ENCODE measurements at places on chromosomes 1 and 21.

GRCh38 chr1:4681026-4681425 lies 26.6 kb downstream of the AJAP1 start:
- no peak for DNase-seq

GRCh38 chr1:101004670-101005069 lies 20.9 kb downstream of the DPH5 start:
- peak; percentile 33 for DNase-seq

DNA sequence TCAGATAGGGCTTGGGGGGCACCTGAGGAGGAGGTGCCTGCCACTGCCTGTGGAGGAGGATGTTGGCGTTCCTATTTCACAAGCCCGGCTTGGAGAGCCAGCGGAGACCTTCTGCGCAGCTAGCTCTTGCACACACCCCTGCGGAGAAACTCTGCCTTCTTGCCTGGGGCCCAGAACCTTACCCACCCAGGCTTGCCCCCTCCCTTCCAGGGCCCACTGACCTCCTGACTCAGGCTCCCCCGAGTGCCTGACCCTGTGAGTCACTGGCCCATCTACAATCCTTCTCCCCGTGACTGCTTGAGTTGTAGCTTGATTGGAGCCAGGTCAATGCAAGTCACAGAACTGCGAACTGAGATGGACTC lies 3.4 kb downstream of the HES2 start:
- DNase-seq = no peak

DNA sequence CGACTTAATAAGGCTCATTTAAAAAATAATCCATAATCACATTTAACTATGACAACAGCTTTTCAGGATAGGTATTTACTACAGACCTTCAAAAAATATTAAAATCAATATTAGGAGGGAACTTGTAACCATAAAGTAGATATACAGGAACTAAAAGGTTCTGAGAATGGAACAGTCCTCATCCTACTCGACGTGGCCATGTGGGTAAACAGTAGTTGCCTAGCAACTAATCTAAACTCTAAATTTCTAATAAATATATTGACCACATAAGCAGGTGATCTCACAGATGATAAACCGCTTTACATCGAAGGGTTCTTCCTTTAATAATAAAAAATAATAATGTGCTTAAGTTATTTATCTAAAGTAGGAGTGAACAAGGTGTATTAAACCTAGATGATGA lies 7.9 kb downstream of the AKT3 start:
- no peak for DNase-seq

GRCh38 chr1:3119725-3120124 lies 50.7 kb downstream of the PRDM16 start:
- no peak for DNase-seq

GRCh38 chr21:14383596-14384180 lies 742 bp upstream of the HSPA13 start:
- no peak for DNase-seq

DNA sequence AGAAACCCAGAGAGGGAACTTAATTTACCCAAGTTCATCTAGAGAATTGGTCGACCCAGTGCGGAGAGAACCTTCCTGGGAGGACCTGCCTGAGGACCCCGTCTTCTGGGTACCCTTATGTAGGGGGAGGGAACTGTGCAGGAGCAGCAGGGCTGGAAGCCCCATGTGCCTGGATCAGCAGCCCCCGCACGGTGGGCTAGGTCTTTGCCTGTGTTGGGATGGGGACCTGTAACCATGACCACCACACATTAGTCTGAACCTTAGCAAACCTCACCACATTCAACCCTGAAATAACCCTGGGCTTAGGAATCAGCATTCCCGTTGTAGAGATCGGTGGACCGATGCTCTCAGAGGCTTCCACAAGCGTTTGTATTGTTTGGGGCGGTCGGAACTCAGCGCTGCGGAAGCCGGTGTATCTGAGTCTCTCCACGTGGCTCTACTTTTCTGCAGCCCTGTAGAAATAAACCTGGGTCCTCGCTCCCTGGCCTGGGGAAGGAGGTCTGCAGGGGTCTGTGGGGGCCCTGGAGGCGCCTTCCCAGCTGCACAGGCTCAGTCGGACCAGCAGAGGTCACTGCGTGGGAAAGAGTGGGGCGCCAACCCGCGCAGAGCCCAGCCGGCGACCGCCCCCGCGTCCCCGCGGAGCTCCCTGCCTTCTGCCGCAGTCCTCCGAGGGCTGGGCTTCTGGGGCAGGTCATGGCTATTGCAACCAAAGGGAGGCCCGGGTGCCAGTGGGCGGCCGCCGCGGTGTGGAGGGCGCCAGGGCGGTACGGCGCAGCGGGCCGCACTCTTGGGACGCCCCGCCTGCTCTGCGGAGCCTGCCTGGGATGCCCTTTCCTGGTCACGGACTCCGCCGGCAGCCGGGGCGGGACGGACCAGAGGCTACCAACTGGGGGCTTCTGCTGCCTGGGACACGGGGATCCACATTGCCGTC lies 36.2 kb upstream of the KCNA10 start:
- DNase-seq = peak; percentile 21

DNA sequence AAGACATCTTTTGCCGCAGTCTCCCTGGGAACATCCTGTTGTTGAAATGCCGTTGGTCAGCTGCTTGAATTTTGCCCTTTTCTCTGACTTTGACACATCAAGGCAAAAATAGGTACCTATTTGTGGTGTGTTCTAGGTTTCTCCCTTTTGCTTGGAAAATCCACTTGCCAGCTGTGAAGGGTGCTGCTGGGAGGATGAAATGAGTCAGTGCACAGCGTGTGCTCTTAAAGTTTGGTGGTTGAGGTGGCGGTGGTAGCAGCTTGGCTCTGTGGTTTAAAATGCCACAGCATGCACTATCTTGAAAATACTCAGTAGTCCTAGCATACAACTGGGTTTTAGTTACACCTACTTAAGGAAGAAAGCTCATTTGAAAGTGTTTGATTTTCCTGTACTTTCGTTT lies 183.8 kb downstream of the DHRS3 start:
- peak; percentile 12 for DNase-seq

GRCh38 chr1:44408212-44408582 lies 3.1 kb downstream of the RNF220 start:
- no peak for DNase-seq

- DNase-seq = no peak
Observed at GRCh38 chr1:159826441-159827101, at the start of gene SLAMF8. SLAMF8 (plus strand) TSS chr1:159826873; CDS start chr1:159826899, 26 bp downstream.

DNA sequence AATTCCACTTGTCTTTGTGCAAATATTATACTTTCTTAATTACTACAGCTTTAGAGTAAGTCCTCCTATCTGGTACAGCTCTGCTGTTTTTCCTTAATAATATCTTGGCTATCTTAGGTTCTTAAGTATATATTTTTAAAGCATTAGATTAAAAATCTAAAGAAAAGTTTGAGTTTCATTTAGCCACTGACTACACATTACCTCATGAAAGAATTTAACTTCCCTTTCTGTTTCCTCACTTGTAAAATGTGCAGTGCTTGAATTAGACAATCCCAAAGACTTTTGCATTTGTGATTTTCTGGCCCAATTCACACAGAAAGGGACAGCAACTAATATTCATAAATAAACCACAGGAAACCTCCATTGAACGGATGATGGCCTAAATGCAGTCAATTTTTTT lies 126.4 kb upstream of the SAMSN1 start:
- DNase-seq = no peak

GRCh38 chr1:163813251-163813650 lies 491.5 kb downstream of the NUF2 start:
- DNase-seq = no peak

Data from umbilical cord (tissue), 2 donors.